ENCODE measurements at places on chromosomes 13 and 19.

GRCh38 chr13:62598708-62599107, 1183.1 kb upstream of the PCDH20 start:
- no peaks in the 10 kb centered on the region for H3K4me1 ChIP-seq
- no peak overlapping the region for H3K27ac ChIP-seq
- no peaks in the 10 kb centered on the region for H3K36me3 ChIP-seq

- H3K4me3 ChIP-seq, result no peak overlapping the region
- H3K36me3 ChIP-seq, result no peaks in the 10 kb centered on the region
- DNase-seq, result no peak
- no peaks in the 10 kb centered on the region for H3K27me3 ChIP-seq
- H3K27ac ChIP-seq, result no peak overlapping the region
These were observed 12.8 kb downstream of the MOB3A start for GRCh38 chr19:2083174-2083854.

- no peaks in the 10 kb centered on the region for H3K36me3 ChIP-seq
- H3K27ac ChIP-seq, result no peak overlapping the region
- no peak for DNase-seq
- H3K4me3 ChIP-seq, result no peak overlapping the region
- no peaks in the 10 kb centered on the region for H3K27me3 ChIP-seq
- no peaks in the 10 kb centered on the region for H3K4me1 ChIP-seq
These were observed 277.6 kb upstream of the DACH1 start for GRCh38 chr13:72144636-72145035.

GRCh38 chr19:30263830-30264381, 108.3 kb upstream of the ZNF536 start:
- no peaks in the 10 kb centered on the region for H3K36me3 ChIP-seq
- no peak overlapping the region for H3K4me3 ChIP-seq
- no peaks in the 10 kb centered on the region for H3K4me1 ChIP-seq
- no peaks in the 10 kb centered on the region for H3K27me3 ChIP-seq
- H3K27ac ChIP-seq, result no peak overlapping the region

DNA sequence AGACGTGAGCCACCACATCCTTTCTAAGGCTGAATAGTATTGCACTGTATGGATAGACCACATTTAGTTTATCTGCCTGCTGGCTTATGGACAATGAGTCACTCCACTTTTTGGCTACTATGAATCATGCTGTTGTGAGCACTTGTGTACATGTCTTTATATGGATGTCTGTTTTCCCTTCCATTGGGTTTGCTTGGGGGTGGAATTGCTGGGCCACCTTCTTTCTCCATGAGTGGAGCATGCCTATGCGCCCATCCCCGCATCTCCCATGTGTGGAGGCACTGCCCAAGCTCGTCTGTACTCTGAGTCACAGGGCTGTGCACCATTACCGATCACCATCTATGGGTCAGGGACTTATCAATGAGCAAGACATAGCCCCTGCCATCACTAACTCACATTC, 127.2 kb upstream of the GJB6 start:
- no peaks in the 10 kb centered on the region for H3K27me3 ChIP-seq
- no peak overlapping the region for H3K27ac ChIP-seq
- peaks cover 17% of the 10 kb centered on the region for H3K4me1 ChIP-seq
- H3K36me3 ChIP-seq, result no peaks in the 10 kb centered on the region

GRCh38 chr13:32115066-32115465, 83.5 kb downstream of the FRY start:
- H3K4me3 ChIP-seq, result no peak overlapping the region
- no peaks in the 10 kb centered on the region for H3K4me1 ChIP-seq
- no peaks in the 10 kb centered on the region for H3K36me3 ChIP-seq
- no peak overlapping the region for H3K27ac ChIP-seq

All from cardiac muscle cell (in vitro differentiated cells and primary cell).